ENCODE measurements at places on chromosomes 3 and 15.
A peak's percentile ranks its signal among the peaks of the same experiment; 100 is the strongest.

- DNase-seq = no peak
Observed at GRCh38 chr3:66597308-66597863, 96.6 kb upstream of the LRIG1 start.

DNA sequence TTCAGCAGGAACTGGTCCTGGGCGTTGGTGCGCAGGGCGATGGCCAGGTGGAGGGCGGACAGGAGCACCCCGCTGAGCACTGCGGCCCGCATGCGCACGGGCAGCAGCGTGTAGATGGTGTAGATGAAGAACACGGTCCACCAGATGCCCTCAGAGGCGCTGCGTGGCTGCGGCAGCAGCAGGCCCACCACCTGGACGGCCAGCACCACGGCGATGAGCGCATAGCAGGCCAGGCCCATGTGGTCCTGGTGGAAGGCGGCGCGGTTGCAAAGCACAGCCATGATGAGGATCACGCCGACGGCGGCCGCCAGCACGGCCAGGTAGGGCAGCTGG is 1.5 kb downstream of the ADCY5 start:
- DNase-seq = no peak

GRCh38 chr3:3560591-3561311 is 238.5 kb upstream of the LRRN1 start:
- DNase-seq = no peak

GRCh38 chr3:78875436-78875835 is 892.4 kb downstream of the ROBO1 start:
- no peak for DNase-seq

DNA sequence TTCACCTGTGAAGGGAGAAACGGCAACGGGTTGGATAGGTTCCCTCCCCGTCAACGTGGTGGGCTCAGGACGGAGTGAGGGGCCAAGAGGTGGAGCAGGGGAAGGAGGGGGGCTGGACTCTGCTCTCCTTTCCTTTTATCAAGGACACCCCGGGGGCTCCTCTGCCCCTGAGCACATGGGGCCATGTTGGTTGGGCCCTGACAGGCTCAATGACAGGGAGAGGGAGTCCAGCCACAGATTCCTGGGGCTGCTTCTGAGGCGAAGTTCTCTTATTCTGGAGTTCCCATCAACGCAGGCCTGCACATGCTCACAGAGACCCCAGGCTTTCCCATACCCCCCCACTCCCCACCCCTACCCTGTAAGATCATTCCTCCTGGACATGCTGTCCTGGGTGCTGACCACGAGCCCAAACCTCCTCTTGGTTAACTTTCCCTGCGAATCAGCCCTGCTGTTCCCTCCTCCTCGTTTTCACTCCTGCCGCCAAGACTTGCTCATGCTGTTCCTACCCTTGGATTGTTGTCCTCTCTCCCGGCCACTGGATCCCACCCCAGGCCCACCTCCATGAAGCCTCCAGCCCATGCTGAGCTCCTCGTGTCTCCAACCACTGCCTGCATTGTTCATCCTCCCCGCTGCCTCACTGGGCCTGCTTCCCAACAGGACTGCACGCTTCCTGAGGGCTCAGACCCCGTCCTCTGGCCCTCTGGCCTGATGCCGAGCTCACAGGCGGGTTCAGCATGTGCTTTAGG is 61.2 kb downstream of the SENP2 start:
- no peak for DNase-seq

DNA sequence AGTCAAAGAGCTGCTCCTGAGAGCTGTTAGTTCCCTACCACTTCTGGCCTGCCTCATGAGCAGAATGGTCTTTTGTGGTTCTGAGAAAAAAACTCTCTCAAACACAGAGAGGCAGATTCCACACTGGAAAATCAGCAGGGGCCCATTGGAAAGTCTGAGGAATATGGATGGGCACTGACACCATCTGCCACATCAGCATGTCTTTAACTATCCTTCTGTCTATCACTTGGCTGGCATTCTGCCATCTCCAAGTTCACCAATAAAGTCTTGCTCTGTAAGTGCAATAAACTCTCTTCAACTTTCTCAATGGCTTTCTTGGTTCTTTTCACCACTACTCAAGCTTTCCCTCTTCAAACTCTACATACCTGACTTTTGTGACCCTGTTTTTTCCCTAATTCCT is 101.3 kb upstream of the GALNT15 start:
- no peak for DNase-seq

GRCh38 chr3:4532535-4533112 is 39.5 kb downstream of the ITPR1 start:
- DNase-seq = no peak

DNA sequence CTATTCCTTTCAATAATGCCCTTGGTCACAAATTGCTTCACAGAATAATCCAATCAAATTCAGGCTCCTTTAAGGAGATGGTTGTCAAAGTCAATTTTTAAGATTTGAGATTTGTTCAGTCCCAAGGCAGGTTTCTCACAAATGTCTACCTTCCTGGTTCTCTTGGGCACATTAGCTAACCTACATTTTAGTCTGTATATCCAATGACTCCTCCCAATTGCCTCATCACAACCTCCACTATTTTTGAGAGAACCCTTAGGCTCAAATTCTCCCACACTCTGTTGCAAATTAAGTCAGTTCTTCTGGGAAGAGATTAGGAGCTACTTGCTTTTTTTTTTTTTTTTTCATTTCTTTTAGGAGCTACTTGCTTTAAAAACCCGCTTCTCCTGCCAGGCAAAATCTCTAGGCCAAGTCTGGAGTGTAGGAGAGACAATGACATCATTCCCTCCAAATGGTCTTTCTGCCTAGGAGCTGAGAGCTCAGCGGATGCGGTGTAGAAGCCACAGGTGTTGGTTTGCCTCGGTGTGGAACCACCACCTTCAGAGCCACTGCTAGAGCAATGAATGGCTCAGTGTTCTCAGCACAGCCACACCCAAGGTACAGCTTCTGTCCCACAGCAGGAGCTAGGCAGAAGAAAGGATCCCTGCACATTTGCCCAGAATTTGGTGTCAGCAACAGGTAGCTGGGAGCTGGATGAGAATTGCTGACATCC is 10.0 kb upstream of the INO80 start:
- no peak for DNase-seq

DNA sequence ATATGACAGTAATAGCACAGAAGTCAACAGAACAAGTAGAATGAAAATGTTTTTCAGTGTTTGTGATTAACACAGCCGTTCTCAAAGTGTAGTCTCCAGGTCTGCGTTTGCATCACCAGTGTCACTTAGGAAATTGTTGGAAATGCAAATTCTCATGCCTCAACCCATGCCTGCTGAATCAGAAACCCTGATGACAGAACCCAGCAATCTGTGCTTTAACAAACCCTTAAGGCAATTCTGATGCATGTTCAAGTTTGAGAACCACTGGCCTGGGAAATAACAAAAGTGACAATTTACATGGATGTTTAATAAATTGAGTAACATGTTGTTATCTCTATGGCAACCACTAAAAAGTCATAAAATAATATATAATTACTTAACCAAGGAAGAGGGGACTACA is 103.1 kb upstream of the ATP11B start:
- DNase-seq = no peak

DNA sequence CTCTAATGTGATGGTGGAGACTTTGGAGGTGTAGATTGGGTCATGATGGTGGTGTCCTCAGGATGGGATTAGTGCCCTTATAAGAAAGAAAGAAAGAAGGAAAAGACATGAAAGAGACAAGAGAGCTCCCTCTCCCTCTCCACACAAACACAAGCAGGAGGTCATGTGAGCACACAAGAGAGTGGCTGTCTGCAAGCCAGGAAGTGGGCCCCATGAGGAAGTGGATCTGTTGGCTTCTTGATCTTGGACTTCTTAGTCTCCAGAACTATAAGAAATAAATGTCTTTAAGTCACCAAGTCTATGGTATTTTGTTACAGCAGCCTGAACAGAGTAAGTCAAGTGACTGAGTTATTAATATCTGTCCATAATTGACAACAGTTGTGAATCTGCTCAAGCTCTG is 17.1 kb downstream of the IQCB1 start:
- no peak for DNase-seq

- peak; percentile 64 for DNase-seq
Observed at GRCh38 chr3:119700269-119700919, 2.4 kb upstream of the CFAP91 start.

DNA sequence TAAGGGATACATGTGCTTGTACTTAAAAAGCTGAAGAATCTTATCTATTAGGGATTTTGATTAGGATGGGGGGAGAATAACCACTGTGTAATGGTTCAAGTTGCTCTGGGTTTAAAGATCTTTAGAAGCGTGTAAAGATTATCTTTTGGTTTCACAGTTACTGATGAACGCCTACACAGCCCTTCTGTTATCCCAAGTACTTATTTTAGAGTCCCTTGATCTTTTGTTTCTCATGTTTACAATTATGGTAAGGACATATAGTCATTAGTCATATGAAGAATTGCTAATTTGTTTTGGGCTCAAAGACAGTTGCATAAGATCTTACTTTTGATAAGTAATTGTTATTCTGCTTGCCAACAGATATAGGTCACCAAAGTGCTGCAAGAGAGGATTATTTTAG is 160.1 kb downstream of the PLCL2 start:
- DNase-seq = no peak

GRCh38 chr3:60140160-60140559 is 1090.3 kb upstream of the CFAP20DC start:
- no peak for DNase-seq

GRCh38 chr15:40407330-40407990 is 1.9 kb downstream of the IVD start:
- DNase-seq = no peak

GRCh38 chr3:189496375-189497138 is 134.6 kb upstream of the TP63 start:
- DNase-seq = no peak

DNA sequence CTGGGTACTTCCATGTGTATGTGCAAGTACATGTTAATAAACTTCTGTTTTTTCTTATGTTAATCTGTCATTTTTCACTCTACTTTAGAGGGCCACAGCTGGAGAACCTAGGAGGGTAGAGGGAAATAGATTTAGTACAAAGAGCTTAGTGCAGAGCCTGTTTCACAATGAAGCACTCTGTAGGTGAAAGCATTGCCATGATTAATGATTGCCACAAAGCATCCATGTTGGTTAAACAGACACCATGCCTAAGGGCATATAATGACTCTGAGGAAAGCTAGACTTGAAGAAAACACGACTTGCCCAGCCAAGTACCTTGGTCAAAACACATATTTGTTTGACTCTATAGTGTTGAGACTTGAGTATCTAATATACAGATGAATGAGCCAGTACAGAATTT is 338.4 kb downstream of the FHIT start:
- DNase-seq = no peak

- no peak for DNase-seq
Observed at GRCh38 chr3:178420033-178420432, 116.2 kb upstream of the KCNMB2 start.

- DNase-seq = no peak
Observed at GRCh38 chr3:161941891-161942290, 445.3 kb downstream of the OTOL1 start.

DNA sequence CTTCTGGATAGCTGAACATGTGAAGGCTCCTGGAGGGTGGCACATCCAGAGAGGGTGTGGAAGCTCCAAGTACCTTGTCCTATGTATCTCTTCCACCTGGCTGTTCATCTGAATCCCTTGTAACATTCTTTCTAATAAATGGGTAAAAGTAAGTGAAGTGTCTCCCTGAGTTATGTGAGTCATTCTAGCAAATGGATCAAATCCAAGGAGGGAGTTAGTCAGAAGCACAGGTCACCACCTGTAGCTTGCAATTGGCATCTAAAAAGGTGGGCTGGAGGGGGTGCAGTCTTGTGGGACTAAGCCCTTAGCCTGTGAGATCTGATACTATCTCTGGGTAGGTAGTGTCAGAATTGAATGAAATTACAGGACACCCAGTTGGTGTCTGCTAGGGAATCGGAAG is 71.0 kb downstream of the WWTR1 start:
- DNase-seq = no peak

GRCh38 chr3:28799084-28799483 is 450.5 kb upstream of the AZI2 start:
- DNase-seq = no peak

DNA sequence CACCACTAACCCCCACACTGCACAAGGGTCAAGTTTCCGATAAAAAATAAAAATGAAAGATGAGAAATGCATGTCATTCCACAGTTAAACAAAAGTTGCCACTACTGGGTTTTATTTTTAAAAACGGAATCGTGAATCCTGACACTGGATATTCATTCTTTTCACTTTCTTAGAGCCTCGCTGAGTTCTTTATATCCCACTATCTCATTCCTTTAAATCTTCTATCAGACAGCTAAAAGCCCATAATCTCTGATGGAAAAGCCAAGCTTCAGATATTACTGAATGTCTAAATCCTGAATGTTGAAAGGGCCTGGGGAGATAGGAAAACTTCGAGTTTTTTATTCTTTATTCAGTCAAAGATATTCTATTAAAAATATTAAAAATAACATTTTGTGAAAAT is 11.7 kb downstream of the RIOX2 start:
- no peak for DNase-seq

DNA sequence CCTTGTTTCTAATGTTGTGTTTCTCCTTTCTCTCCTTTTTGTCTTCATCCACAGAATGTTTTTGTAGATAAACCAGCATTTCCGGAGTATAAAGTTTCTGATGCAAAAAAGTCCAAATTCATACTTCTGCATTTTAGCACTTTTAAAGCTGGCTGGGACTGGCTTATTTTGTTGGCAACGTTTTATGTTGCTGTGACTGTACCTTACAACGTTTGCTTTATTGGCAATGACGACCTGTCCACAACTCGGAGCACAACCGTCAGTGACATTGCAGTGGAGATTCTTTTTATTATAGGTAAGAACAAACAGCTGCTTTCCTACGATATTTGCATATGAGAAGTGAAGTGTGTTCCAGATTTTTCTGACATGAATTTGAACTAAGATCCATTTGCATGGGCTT is 199.4 kb downstream of the KCNH8 start:
- DNase-seq = no peak

DNA sequence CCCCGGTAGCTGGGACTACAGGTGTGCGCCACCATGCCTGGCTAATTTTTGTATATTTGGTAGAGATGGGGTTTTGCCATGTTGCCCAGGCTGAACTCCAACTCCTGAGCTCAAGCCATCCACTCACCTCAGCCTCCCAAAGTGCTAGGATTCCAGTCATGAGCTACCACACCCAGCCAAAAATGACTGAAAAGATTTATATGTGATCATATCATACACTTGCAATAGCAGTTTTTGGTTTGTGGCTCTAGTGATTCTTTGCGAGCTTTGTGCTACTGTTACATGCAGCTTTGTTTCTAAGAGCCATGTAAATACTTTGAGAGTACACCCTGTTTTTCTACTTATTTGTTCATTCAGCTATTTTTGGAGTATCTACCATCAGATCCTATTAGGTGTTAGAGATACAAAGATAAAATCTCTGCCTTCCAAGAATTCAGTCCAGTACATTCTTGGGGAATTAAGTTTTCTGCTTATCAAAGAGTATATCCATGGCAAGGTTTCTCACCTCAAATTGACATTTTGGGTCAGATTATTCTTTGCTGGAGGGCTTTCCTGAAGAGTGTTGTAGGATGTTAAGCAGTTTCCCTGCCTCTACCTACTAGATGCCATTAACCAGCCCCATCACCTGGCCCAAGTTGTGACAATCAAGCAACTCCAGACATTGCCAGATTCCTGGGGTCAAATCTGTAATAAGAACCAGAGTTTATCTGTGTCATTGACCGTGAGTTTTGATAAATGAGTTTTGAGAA is 15.0 kb downstream of the SNAP23 start:
- no peak for DNase-seq

- DNase-seq = no peak
Observed at GRCh38 chr3:72230774-72231379, 445.9 kb upstream of the PROK2 start.

Measured in CD4-positive, alpha-beta T cell treated with Interleukin-10 for 1 hour (primary cell).